ENCODE measurements at places on chromosomes 4 and X. TPM values are rescaled to one million over a fixed set of nuclear protein-coding genes. Genes with fewer than 3 reads are reported as not detected.

DNA sequence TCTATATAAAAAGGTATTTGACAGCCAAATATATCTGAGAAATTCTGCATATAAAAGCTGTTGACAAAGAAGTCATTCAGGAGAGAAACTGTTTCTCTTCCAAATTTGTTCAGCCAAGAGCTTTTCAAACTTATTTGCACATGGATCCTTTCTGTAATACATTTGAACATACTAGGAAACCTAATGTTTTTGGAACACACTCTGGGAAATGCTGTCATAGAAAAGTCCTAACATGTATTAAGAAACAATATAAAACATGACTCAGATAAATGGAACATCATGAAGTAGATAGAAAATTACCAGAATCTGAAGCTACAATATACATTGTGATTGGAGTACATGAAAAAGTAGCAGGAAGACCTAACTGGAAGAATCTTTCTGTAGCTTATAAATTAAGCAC, 781.5 kb upstream of the EPHA5 start:
- no peak for DNase-seq

The F8A2 gene
- not detected for total RNA-seq

- DNase-seq: no peak
Observed at GRCh38 chrX:54288968-54289367, 68.9 kb downstream of the WNK3 start.

- DNase-seq: no peak
Observed at GRCh38 chrX:8639949-8640475, 91.9 kb downstream of the ANOS1 start.

DNA sequence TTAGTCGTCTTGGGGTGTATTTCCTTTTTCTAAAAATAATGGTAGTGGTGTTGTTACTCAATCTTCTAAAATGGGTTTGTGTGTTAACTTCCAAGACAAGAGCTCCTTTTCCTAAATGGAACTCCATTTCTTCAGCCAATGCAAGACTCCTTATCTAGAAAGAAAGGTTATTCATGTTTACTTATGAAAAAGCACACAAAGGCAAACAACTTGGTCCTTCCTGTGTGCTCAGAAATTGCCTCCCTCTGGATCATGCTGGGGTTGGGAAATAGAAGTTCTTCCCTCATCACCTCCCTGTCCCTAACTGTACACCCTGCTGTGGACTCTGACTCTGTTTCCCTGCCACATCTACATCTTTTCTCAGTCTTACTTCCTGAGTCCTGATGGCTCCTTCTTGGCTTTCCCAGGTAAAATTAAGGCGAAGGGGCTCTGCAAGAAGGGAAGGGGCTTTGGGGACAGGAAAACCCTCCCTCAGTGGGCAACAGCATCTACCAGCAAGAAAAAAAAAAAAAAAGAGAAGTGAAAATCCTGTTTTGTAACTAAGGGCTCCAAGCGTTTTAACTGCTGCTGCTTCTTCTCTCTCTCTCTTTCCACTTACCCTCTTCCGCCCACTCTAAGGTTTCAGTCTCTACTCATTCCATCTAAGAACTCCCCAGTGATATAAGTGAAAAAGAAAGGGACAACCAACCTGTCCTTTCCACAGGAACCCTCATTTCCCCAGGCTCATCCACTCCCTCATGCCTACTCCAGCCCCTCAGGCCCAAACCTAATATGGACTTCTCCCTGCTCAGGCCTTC, 19.8 kb upstream of the TASL start:
- no peak for DNase-seq

DNA sequence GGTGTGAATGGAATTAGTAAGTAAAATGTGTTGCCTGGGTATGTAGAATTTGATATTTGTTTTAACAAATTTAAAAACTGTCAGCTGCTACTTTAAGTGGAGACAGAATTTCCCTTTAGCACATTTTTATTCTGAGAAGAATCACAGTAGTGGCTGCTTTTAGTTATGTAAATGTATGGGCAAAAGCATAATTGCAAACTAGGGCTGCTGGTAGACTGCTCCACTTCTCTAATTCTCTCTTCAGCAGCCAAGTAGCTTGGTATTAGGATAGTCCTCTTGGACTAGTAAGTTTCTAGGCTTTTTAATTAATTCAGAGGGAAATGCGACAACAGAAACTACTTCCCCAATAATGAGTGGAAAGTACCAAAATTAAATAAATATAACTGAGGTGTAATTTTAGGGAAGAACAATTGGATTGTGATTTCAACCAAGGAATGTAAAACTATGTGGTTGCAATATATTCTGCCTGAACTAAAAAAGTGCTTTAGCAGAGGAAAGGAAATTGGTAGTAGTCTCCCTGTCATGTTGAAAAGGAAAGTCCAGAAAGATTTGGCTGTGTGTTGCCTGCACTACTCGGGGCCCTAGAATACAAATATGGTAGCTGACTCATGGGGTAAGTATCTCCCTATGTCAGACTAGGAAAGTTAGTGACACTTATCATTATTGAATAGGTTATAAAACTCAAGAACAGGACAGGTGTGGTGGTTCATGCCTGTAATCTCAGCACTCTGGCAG, 9.2 kb upstream of the EIF4E start:
- no peak for DNase-seq
